Articular chondrocyte of knee joint (primary cell): ENCODE measurements at places on chromosomes 7 and 10. TPM values are rescaled to one million over a fixed set of nuclear protein-coding genes. Genes with fewer than 3 reads are reported as not detected.

The LRRC17 gene
- 1.4 and 1.6 TPM in 2 replicates for total RNA-seq

The FZD8 gene
- 23.4 and 31.1 TPM in 2 replicates for total RNA-seq

The CYP2E1 gene
- total RNA-seq, result 1.6 TPM in 2 replicates

The HOXA1 gene
- 0.54 and 0.65 TPM in 2 replicates for total RNA-seq

The ANLN gene
- total RNA-seq, result 82.8 and 116 TPM in 2 replicates

The EN2 gene
- not detected in 2 replicates for total RNA-seq
